ENCODE measurements at places on chromosomes 5 and 9. TPM values are rescaled to one million over a fixed set of nuclear protein-coding genes. Genes with fewer than 3 reads are reported as not detected.

- no peak for DNase-seq
These were observed 1.5 kb upstream of the HMGCR start for GRCh38 chr5:75335486-75335885.

ST8SIA4 gene
- 0.35 TPM for total RNA-seq

DNA sequence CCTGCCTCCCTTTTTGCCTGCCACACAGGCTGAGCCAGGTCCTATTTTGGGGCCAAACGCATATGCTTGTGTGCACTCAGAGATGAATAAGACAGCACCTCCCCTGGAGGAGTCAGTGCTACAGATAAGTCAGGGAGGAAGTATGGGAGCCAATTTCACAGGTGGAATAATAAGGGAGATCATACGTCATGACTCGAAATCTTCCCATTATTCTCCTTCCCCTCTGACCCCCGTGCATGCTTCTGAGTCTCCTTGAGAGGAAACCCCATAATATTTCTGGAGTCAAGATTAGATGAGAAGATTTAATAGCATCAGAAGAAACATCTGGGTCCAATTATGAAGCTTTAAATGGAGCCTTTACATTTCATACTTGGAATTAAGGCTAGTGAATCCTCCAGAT lies 15.1 kb upstream of the ZCCHC7 start:
- peak; percentile 52 for DNase-seq

GRCh38 chr9:35598866-35599590 lies 6.0 kb upstream of the TESK1 start:
- DNase-seq: no peak

FIBCD1 gene
- total RNA-seq: 0.19 TPM

C9 gene
- not detected for total RNA-seq

DNA sequence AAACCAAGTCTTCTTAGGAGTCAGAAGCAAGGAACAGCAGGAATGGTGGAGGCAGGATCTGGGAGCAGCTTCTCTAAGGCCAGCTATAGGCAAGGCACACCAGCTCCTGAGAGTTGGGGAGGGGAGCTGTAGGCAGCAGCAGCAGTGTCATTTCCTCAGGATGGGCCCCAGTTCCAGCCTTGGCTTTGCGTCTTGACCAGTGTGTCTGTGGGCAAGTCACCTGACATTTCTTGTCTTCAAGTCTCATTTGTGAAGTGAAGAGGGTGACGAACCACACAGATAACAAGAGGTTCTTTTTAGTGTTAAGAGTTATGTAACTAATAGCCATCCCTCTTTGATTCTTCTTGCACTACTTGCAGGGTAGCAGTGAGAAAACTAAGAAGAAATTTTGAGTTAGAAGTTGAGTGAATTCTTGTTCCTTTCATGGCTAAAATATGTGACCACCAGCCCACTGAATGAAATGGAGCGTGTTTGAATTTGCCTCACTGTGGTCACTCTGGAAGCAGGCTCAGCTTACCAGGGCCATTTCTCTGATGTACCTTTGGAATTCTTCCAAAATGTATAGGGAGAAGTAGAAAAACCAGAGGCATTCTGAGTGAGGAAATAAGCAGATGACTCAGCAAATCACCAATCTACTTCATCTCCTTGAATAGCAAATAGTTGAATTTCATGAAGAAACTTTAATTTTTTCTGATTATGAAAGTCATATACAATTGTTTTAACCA lies 42.4 kb downstream of the RHOBTB3 start:
- peak; percentile 22 for DNase-seq

- no peak for DNase-seq
These were observed 28.5 kb downstream of the NFIL3 start for GRCh38 chr9:91395106-91395552.

DNA sequence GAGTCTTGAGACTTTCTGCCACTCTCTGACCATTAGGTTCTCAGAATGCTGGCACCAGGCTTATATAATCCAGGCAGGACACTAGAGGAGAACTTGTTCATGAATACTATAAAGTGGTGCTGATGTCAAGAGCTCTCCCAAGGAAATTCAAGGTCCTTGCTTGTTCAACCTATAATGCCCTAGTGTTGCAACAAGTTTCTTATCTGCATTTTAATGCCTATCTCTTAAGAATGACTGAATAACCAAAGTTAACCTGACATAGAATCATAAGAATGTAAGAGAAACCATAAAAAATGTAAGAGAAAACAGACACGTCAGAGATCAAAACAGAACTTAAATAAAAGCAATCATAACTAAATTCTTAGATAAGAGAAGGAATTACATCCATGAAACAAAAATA lies 640.8 kb upstream of the SGCD start:
- DNase-seq: no peak
